ENCODE measurements at places on chromosomes 16 and 17.
A peak's percentile ranks its signal among the peaks of the same experiment; 100 is the strongest.

DNA sequence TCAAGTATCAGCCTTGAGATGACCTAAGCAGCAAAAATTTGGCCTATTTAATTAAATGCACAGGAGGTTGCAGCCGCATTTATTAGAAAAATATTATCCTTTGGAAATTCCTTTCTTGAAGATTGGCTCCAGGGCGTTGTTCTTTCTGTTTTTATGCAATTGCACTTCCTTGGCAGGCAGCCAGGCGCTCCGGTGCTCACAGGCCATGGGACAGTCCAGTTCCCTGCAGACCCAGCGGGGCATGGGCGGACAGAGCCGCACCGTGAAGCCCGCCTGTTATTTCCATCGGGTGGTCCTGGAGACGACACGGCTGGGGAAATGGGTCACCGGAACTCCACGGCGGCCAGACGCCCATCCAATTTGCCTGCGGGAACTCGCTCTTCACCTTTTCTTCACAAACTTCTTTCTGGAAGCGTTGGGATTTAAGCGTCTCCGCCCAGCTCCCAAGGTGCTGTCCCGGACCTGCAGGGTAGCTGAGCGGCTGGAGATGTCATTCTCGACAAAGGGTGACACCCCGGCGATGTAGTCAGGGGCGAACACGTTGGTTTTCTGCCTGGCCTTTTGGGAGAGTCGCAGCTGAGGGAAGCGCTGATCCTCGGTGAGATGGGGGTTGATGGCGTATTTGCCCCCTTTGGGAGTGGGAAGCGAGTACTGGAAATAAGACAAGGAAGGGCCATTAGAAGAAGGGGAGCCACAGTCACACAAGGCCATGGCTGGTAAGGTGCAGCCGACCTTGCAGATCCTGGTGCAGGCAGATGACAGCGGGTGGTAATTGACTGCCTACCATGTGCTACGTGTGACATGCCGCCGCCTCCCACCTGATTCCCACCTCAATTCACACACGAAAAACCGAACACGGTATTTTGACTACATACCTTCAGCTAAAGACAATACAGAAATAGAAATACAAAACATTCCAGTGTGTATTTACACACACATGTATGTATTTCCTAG is 12.5 kb downstream of the NOB1 start:
- ATAC-seq: peak; percentile 30

DNA sequence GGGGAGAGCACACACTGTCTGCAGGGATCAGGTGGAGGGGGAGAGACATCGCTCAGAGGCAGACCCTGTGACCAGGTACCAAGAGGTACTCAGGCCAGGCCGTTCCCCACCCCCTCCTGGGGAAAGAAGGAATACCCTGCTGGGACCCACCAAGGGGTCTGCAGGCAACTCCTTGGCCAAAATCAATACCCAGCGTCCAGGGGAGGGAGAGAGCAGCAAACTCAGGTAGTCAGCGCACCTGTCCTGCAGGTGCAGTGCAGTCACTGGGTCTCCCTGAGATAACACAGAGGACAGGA is 57.5 kb upstream of the DOC2B start:
- ATAC-seq: no peak

DNA sequence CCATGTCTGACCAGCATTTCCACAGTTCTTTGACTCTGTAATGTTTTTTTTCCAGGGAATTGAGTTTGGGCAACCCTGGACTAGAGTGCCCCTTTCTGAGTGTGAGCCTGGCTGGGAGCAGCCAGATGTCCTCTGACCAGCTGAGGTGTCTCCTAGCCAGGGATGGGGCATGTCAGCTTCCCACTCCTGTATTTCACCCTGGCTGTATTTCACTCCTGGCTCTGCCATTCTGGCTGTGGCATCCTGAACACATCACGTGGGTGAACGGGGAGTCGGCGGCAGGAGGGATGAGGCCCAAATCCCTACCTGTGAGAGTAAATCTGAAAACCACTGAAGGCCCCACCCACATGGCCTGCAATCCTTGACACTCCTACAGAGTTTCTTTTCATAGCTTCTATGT is 31.3 kb downstream of the KDM8 start:
- no peak for ATAC-seq

DNA sequence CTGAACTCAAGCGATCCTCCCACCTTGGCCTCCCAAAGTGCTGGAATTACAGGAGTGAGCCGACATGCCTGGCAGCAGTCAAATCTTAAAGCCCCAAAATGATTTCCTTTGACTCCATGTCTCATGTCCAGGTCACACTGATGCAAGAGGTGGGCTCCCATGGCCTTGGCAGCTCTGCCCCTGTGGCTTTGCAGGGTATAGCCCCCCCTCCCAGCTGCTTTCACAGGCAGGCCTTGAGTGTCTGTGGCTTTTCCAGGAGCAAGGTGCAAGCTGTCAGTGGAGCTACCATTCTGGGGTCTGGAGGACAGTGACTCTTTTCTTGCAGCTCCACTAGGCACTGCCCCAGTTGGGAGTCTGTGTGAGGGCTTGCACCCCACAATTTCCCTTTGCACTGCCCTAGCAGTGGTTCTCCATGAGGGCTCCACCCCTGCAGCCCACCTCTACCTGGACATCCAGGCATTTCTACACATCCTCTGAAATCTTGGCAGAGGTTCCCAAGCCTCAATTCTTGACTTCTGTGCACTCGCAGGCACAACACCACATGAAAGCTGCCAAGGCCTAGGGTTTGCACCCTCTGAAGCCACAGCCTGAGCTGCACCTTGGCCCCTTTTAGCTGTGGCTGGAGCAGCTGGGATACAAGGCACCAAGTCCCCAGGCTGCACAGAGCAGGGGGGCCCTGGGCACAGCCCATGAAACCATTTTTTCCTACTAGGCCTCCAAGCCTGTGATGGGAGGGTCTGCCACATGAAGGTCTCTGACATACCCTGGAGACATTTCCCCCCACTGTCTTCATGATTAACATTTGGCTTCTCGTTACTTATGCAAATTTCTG is 79.3 kb upstream of the ARL4D start:
- ATAC-seq: no peak

DNA sequence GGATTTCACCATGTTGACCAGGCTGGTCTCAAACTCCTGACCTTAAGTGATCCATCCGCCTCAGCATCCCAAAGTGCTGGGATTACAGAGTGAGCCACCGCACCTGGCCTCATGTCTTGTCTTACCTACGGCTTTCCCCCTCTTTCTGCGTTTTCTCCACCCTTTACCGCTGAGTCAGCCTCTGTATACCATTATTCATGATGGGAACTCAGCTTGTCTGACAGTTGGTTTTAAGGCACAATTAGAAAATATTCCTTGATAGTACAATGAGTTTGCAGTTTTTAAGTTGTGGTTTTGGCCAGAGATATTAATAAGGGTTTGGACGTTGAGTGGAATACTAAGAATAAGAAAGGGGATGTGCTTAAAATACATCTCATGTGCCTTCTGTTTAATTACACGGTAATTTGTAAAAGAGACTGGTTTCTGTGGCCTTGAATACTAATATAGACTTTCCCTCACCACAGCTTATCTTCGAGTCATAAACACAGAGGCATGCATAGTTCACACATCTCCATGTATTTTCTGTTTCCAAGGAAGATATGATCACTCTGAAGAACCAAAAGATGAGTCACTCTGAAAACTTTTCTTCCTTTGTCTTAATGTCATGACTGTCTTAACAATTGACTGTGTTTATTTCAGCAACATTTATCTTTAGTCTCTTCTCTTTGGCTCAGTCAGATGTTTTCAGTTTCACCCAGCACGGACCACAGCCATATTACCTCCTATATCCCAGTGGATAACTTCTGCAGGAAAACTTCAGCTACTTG is 54.4 kb downstream of the PITPNC1 start:
- peak; percentile 95 for ATAC-seq

GRCh38 chr17:42669977-42670788 is 6.6 kb downstream of the PLEKHH3 start:
- no peak for ATAC-seq

DNA sequence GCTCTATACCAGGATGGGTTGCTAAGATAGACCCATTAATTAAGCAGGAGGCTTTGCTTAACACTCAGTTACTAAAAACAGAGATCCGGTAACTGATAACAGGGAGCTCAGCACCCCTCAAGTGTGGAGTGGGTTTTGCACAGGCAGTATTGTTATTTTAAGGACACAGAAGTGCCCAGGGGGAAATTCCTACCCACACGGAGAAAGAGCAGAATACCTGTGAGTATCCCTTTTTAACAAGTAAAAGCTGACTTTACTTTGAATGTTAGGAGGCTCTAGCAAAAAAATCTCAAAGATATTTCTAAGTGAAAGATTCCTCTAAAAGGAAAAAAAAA is 32.8 kb upstream of the HAS3 start:
- ATAC-seq: no peak

DNA sequence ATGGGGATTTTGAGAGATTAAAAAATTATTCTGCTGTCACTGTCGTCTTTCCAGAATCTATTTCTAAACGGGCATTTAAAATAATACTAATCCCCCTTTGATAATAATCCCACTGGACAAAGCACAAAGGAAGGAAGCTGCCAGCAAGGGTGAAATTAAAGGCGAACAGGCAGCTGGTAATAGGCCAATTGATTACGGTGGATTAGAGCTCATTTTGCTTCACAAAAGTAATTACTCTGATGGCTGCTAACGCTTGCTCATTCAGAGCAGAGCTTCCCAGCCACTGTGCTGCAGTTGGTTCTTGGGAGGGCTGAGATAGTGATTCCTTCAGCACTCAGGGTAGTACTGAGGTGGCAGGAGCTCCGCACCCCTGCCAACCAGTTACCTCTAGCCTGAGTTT is 205.7 kb downstream of the SNX29 start:
- ATAC-seq: no peak

- ATAC-seq: no peak
Observed at GRCh38 chr16:68374246-68374805, 63.5 kb downstream of the PRMT7 start.

DNA sequence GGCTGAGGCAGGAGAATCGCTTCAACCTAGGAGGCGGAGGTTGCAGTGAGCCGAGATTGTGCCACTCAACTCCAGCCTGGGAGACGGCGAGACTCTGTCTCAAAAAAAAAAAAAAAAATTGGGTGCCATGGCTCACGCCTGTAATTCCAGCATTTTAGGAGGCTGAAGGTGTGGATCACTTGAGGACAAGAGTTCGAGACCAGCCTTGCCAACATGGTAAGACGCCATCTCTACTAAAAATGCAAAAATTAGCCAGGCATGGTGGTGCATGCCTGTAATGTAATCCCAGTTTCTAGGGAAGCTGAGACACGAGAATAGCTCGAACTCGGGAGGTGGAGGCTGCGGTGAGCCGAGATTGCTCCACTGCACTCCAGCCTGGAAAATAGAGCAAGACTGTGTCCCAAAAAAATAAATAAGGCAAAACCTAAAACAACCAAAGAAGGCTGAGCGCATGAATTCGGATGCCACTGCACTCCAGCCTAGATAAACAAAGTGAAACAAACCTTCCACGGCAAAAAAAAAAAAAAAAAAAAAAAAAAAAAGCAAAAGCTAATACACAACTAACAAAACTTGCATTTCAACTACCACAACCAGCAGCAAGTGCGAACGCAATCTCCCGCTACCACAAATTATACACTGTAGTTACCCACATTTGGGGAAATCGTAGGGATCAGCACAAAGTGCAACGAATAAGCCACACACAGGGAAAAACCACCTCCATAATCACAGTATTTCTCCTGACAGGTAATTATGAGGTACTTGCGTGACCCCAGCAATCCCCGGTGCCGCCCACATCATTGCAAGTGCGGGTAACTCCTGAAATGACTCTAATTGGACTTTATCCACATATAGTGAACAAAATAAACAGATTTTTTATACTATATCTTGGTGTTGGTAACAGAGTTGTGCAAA is 25.6 kb downstream of the TEX14 start:
- no peak for ATAC-seq

DNA sequence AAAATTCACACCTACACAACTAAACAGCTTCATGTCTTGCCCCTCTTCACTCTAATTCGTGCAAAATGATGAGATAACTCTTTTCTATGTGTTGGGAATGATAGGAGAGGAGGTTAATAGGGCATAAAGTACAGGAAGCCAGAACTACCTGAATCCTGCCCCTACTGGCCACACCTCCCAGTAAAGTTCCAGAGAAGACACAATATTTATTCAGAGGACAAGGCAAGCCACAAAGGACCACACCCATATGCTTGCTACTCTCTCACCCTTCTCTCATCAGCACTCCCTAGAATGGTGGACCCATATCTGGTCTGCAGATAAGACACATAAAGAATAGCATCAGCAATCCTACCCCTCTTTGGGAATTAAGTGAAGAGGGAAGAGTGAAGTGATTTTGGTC is 74.6 kb downstream of the ZNF18 start:
- no peak for ATAC-seq

DNA sequence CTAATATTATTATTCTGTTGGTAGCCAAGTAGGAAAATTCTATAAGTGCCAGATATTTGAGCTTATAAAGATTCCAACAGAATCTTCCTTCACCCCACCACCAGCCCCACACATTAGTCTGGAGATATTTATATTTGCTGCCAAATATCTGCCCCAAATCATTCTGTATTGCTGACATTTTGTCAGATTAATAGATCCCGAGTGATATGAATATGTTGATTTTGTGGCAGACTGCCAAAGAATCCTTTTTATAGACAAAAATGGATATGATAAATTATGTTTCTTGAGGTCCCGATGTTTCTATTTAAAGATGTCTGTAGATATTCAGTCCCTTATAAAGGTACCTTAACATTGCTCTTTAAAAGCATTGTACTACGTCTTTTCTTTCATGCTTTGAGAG is 162.2 kb upstream of the KCNJ16 start:
- no peak for ATAC-seq

GRCh38 chr16:81692021-81692420 is 87.1 kb upstream of the PLCG2 start:
- no peak for ATAC-seq

GRCh38 chr17:45228763-45229539 is 7.3 kb downstream of the FMNL1 start:
- no peak for ATAC-seq

DNA sequence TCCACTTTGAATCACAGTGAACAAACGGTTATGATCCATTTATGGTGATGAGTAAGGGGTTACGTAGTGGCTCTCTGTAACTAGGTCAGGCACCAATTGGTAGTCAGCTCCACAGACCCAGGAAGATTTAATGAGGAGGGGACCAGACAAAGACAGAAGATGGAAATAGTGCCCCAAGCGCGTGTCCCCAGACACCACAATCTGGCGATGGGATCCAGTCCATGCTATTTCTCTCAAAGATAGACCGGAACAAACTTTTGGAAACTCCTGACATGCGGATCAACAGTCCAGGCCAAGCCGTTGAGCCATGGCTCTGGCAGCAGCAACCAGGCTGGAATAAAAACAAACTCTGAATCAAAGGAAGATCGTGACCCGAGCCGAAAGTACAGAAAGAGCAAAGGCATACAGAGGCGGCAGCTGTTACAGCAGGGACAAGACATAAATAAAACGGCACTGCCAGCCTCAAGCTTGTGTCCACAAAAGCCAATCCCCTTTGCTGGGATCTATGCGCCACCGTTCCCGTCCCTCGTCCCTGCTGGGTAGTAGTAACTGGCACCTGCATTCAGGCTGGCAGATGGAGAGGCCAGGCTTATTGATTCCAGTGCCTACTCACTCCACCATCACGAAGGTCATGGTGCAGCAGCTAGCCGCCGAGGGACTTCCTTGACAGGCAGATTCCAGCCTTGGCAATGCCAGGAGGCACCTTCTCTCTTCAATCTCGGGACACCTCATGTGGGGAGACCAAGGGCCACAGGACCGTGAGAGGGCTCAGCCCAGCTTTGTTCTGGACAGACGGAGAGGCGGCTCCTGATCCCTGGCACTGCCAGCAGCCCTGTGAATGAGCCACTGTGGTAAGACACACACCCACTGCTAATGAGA is 50.2 kb downstream of the CDH11 start:
- ATAC-seq: no peak
